ENCODE measurements at places on chromosomes 3 and 15. TPM values are rescaled to one million over a fixed set of nuclear protein-coding genes. Genes with fewer than 3 reads are reported as not detected.

DNA sequence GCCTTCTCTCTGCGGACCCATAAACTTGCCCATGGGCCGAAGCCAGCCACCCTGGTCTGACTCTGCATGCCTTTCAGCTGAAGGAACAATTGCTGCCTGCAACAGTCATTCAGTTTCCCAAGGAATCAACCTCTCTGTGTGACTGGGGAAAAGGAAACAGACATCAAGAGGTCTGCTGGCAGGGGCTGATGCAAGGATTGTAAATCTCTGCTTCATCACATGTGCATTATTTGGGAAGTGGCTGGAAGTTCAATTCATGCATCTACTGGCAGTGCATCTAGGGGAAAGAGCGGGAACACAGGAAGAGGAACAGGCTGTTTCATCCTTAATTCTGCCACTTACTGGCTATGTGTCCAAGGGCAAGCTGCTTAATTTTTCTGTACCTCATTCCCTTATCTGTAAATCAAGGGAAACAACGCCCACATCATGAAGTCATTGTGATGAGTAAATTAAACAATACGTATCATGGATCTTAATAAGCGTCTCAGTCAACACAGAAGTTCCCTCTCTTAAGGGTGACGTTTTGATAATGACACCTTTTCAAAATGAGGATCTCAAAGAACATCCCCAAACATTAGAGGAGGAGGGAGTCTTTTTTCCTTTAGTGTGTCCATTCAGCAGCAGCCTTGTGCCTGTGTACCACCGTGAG is 17.4 kb upstream of the ADPGK start:
- DNase-seq: no peak

DNA sequence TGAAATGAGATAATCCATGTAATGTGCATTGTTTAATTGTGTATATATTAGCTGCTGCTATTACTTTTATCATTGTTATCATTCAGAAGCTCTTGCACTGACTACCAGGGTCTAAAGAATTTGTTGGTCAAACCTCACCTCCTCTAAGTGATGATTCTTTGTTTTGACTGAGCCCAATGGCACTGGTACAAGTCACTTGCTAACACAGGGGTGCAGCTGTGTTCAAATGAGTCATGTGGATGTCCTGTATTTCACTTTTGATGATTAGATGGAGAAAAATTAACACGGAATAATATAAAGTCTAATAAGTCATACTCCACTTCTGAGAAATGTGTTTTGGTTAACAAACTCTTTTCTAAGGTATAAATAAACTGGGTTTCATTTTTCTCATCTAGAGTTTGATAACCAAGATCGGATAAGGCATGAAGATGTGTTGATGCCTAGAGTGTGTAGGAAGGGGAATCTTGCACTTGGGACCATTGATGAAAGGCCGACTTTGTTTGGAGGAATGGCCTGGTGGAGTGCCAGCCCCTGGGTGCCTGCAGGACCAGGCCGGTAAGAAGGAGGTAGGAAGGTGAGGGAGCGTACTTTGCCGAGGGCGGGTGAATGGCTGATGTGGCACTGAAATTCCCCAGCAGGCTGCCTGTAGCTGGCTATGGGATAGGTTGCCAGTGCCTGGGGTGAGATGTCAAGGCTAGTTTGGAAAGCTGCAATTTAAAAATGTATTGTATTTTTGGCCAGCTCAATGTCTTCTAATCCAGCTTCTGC is 244.7 kb upstream of the ZPLD1 start:
- DNase-seq: no peak

DNA sequence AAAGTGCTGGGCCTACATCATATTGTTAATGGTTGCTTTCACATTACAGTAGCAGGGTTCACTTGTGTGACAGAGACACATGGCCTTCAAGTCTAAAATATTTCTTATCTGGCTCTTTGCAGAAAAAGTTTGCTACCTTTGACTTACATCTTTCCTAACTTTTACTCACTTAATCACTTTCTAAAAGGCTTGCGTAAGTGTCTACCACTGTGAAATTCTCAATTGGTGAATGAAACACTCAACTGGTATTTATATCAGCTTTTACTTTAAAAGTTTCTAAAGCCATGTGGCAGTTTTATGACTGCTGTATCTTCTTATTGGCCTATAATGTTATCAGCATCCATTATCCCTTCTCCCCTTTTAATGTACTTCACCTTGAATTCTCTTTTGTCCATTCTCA is 554.5 kb downstream of the ZIC1 start:
- no peak for DNase-seq

- no peak for DNase-seq
Observed at GRCh38 chr3:71497971-71498444, 85.5 kb downstream of the FOXP1 start.

GRCh38 chr3:155323063-155323666 is 29.7 kb upstream of the STRIT1 start:
- DNase-seq: no peak

DNA sequence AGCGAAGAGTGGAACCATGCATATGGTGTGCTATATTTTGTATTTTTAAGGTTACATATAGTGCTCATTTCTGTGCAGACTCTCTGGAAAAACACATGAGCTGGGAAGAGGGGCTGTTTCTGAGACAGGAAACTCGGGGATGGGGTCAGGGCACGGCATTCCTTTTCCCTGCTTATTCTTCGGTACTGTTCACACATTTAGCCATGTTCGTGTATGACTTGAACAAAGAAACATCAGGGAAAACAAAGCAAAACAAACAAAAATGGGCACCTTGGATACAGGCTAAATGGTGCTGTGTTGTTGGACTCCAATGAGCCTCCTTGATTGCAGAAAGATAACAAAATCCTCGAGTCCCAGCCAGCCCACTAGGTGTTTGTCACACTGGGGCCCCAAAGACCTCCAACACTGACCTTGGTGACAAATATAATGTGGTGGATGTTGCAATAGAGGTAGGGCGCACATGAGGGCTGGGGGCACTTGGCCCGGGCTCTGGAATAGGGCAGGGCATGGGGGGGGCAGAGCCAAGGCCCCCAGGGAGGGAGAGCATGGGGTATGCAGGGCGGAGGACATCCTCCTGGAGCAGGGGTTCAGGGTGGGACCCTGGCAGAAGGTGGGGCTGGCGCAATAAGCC is 19.3 kb downstream of the DNASE1L3 start:
- DNase-seq: no peak

- no peak for DNase-seq
Observed at GRCh38 chr3:189570916-189571315, 60.3 kb upstream of the TP63 start.

ADPRH gene
- total RNA-seq: 9.3 TPM

TTLL13 gene
- 0.71 TPM for total RNA-seq

DNA sequence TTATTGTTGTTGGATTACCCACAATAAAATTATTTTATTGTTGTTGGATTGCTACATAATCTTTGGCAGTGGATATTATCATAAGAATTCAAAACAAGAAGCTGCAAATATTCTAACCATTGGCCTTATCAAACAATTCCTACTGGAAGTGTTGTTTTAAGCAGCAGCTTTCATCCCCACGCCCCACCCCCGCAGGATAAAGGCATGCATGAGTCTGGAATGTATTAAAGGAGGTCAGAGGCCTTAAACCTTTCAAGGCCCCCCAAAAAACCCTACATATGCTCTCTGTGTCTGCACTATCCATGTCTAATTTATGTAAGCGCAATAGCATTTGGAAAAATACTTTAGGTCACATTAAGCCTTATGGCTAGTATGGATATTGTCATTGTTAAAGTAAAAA is 23.1 kb downstream of the P3H2 start:
- DNase-seq: no peak

DZIP1L gene
- total RNA-seq: 37.5 TPM

GRCh38 chr15:39596358-39597051 is 15.6 kb downstream of the THBS1 start:
- DNase-seq: no peak

DNA sequence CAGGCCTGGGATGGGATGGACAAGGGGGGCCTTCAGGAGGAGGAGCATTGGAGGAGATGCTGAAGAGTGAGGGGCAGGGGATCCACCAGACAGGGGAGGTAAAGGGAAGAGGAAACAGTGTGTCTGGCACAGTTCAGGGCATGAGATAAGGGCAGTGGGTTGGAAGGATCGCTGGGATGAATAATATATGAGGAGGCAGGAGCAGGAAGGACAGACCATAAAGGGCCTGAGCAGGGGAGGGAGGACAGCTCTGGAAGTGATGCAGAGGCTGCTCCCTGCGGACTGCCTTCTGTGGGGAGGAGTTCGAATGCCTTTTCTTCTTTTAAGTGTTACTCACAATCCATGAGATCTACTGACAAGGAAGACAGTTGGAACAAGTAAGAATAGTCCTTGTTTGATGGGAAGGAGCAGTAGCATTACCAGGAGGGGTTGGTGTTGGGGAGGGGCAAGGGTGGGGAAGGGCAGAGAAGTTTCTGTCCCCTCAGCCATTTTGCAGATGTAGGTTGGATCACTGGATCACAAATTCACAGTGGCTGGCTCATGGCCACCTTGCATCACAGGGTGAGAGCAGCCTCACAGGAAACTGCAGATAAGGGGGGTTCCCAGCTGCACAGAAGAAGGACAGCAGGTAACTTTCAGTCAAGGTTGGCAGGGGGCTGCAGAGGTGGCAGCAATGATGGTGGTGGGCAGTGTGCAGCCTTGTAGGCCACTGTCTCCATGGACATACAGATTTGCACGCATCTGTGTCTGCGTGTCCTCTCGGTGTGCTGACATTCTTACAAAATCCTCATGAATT is 91.9 kb upstream of the SNRPN start:
- DNase-seq: no peak

GRCh38 chr3:68033867-68034266 is 379.5 kb upstream of the SUCLG2 start:
- DNase-seq: no peak

- DNase-seq: no peak
Observed at GRCh38 chr3:11607816-11608215, 35.9 kb downstream of the VGLL4 start.

- DNase-seq: no peak
Observed at GRCh38 chr3:31841515-31841914, 139.5 kb downstream of the OSBPL10 start.

NR2E3 gene
- total RNA-seq: not detected

RAB7A gene
- total RNA-seq: 233 TPM

EXD1 gene
- not detected for total RNA-seq

DNA sequence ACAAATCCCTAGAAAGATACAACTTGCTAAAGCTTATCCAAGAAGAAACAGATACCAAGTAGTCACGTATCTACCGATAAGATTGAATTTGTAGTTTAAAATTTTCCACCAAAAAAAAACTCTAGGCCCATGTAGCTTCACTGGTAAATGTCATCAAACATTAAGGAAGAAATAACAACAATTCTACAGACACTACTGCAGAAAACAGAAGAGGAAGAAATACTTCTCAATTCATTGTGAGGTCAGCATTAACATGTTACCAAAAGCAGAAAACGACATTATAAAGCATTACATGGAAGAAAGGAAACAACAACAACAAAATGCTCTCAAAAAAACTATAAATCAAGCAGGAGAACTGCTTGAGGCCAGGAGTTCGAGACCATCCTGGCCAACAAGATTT is 27.5 kb upstream of the TM4SF19 start:
- no peak for DNase-seq

GRCh38 chr3:149615731-149616221 is 42.0 kb downstream of the WWTR1 start:
- DNase-seq: no peak

C3orf70 gene
- total RNA-seq: 12.9 TPM

TMEM212 gene
- total RNA-seq: not detected

DNA sequence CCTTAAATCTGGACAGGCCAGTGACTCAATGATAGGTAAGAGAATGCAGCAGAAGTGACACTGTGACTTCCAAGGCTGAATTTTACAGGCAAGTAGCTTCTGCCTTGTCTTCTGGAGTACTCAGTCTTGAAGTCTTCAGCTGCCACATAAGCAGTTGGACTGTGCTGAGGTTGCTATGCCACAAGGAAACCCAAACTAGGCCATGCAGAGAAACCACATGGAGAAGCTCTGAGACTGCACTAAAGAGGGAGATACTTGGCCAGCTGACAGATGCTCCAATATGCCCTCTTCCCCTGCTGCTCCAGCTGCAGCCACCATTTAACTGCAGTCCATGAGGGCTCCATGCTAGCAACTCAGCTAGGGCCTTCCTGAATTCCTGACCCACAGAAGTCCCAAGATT is 119.4 kb upstream of the GADL1 start:
- no peak for DNase-seq

GRCh38 chr3:13073326-13074005 is at the start of gene IQSEC1:
Gene IQSEC1, minus strand, starts transcription at chr3:13073429. Its CDS starts 415 bp downstream, at chr3:13073014.
- peak; percentile 70 for DNase-seq

DNA sequence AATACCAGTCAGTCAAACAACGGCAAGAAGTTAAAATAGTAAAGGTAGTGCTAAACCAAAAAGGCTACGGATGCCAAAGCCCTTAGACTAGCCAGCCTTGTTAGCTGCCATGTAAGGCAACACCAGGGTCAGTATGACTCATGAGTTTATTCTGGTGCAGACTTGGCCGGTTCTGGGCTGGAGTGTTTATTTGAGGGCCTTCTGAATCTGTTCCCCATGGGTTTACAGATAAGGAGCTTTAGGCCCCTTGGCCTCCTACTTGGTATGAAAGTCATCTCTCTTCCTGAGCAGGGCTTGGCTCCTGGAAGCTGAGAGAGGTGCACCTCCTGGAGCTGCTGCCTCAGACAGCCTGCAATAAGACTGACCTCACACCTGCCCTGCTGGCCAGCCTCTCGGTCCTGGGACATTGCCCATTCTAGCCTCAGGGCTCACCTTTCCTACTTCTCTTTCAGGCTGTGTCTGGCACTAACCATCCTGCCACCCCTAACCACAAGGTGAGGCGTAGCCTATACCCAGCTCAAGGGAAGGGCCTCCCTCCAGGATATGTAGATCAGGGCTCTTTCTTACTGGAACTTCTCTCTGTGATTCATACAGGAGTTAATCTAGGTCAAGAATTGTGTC is 10.4 kb upstream of the RTP1 start:
- no peak for DNase-seq

GRCh38 chr3:58009749-58010535 is 1.7 kb downstream of the FLNB start:
- no peak for DNase-seq

CHRNA7 gene
- total RNA-seq: 1.5 TPM

FAM174B gene
- total RNA-seq: 17.5 TPM

GRCh38 chr3:32733631-32734229 is 48.7 kb downstream of the CNOT10 start:
- no peak for DNase-seq

- DNase-seq: no peak
Observed at GRCh38 chr3:9806688-9807589, 3.1 kb upstream of the TTLL3 start.

DNA sequence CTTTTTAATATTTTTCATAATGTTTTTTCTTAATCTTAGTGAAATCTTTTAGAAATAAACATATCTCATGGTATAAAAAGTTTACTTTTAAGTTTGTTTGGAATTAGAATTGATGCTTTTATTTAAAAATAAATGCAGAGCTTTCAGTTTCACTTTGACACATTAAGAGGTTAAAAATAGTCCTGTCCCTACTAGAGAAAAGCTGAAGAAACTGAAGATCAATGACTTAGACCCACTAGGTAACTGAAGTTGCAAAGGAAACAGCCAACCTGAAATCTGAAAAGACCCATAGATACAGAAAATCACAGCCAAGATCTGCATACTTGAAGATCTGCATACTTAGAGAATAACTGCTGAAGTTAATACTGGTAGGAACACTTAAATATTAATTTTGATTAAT is 237.6 kb downstream of the RAP2B start:
- DNase-seq: no peak

LINGO1 gene
- total RNA-seq: 5.3 TPM

GRCh38 chr3:185145511-185145910 is 7.3 kb downstream of the C3orf70 start:
- no peak for DNase-seq

C3orf49 gene
- total RNA-seq: not detected

- DNase-seq: no peak
Observed at GRCh38 chr15:47503876-47504275, 213.4 kb upstream of the SEMA6D start.
